ENCODE measurements at places on chromosomes 5 and 9. TPM values are rescaled to one million over a fixed set of nuclear protein-coding genes. Genes with fewer than 3 reads are reported as not detected.

GRCh38 chr5:98403131-98403530 is 370.3 kb upstream of the RGMB start:
- DNase-seq: no peak

DNA sequence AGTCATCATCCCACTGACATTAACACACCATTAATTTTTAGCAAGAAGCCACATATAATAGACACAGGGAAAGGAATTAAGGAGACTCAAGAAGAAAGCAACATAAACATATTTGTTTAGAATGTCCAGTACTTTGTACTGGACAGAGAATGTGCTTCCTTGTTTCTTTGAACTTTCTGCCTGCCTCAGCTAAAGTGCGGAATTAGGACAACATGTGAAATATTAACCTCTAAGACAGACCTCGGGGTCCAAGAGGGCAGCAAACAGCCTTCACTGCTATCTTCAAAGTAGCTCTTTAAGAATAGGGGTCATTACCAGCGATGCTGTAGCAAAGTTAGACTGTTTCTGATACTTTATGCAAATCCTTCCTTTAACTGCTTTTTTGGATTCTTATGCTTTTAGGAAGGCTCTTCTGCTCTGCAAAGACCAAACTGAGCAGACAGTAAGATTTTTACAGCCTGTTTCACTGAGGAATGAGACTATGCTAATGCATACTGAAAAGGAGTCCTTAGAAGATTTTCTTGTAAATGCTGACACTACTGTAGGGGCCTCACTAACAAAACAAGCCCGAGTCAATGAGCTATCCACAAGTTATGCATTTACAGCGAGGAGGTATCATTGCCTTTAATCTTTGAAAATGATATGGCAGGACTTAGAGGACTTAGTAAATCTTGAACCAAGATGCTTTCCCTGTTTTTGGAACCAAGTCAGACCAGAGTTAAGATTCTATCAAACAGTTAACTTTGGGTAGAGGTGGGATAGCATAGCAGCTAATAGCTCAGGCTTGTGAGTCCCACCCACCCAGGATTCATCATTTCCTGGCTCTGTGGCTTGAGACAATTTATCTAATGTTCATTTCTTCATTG is 23.8 kb downstream of the DAB2 start:
- DNase-seq: no peak

GRCh38 chr5:78562001-78562400 is 86.6 kb downstream of the LHFPL2 start:
- no peak for DNase-seq

RASGEF1C gene
- not detected for total RNA-seq

- DNase-seq: peak; percentile 34
Observed at GRCh38 chr5:110790673-110791072, 51.9 kb downstream of the SLC25A46 start.

DNA sequence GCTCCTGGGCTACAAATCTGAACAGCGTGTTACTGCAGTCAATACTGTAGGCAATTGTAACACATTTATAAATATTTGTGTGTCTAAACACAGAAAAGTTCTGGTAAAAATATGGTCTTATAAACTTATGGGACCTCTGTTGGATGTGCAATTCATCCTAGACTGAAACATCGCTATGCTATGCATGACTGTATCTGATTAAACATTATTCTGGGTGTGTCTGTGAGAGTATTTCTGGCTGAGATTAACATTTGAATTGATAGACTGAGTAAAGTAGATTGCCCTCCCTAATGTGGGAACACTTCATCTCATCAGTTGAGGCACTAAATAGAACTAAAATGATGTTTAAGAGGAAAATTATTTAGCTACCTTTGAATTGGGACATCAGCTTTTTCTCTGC is 24.3 kb upstream of the PRDM9 start:
- DNase-seq: no peak

PDE6A gene
- not detected for total RNA-seq

DNA sequence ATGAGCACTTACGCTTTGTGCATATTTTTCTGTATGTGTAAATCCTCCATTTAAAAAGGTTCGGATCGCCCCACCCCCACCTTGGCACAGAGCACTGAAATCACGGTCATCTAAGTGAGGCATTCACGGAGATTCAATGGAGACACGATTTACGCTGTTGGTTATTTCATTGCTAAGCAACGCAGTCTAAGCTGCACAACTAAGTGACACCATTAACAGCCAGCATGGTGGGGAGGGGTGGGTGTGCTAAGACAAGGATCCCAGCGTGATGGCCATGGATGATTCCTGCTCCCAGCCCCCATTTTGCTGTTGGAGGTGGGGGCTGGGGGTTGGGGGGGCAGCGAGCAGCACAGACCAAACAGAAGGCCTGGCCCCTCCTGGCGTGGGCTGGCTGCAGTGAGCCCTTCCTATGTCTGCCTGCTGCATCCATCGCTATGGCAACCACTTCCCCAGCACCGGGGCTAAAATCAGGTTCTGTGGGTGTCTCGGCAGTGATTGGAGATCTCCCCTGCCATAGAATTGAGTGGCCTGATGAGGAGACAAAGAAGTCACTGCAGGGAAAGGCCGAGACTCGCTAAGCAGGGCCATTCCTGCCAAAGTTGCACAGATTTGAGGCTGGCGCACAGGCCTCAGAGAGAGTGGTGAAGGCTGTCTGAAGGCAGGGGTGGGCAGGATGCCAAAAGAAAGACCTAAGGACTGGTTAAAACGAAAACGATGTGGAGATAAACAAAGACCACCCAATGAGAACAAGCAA is 14.3 kb upstream of the MARCHF6 start:
- no peak for DNase-seq

DNA sequence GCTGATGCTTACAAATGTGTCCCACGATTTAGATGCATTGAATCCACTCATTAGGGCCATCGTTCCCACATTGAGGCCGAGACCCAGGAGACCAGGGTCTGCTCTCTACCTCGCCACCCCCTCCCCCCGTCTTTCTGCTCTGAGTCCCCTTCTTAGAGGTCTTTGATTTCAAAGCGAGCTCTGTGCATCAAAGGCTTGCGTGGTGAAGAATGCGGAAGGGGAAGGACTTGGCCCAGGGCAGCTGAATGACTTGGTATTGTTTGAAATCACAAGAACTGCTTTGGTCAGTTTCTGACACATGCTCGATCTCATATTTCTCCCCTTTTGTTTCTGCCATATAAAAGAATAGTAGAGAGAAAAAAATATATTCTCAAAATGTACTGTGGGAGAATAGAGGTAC is 78.3 kb upstream of the IRX1 start:
- DNase-seq: no peak

CDX1 gene
- 6.6 TPM for total RNA-seq

DNA sequence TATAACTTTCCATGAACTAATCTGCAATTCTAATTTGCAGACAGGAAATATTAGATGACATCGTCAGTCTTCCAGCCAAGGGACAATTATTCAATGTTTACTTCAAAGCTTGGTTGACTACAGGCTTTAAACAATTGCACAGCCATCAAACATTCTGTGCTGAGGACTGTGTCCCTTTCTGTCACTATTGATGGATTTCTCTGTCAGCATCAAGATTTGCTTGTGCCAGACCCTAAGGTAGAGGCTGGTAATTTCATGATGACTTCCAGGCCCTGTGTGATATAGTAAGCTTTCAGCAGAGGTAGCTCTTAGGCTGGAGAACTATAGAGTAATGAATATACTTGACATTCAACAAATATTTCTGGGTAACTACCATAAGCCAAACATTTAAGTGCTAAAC is 229.3 kb upstream of the ACTBL2 start:
- DNase-seq: no peak

SAXO1 gene
- not detected for total RNA-seq

GPR151 gene
- not detected for total RNA-seq

DNA sequence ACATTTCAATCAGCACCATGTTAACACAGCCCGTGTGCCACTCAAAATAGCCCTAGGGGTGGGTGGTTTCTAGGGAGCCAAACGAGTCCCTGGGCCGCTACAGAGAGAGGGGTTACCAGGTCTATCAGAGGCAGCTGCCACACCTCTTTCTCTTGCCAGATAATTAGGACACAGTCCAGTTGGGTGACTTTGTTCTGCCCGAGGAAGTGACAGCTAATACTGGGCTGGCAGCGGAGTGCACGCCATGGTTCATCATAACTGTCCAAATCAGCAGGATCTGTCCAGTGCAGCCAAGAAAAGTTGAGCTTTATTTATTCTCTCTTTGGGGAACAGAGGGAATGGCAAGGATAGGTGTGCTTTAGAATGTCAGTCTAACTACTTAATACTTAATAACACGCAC is 583.8 kb downstream of the BRINP1 start:
- DNase-seq: no peak

DNA sequence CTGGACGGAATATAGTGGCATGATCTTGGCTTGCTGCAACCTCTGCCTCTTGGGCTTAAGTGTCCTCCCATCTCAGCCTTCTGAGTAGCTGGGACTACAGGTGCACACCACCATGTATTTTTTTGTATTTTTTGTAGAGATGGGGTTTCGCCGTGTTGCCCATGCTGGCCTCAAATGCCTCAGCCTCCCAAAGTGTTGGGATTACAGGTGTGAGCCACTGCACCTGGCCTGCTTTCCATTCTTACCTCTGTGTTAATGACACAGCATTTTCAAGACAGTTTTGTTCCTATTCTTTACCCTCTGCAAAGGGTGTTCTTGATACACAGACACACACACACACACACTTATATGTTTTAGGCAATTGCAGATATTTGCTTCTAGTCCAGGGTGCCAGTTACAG is 113.3 kb downstream of the LRRC70 start:
- no peak for DNase-seq

DNA sequence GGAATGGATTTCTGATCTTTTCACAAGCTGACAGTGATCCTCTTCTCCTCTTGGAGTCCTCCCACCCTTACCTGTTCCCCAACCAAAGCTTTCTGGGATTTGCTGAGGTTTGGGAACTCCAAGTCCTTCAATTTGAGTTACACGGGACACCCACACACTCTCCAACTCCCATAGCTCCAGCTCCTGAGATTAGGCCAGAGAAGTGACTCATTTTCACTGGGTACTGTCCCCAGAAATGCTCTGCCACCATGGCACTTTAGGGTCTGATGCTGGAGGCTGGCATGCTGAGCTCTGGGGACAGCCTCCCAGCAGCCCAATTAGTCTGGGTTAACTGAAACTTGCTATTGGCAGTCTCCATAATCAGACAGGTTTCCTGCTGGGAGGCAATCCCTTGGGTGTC is 14.0 kb upstream of the HRCT1 start:
- DNase-seq: no peak

- DNase-seq: no peak
Observed at GRCh38 chr9:95718263-95718662, 157.2 kb upstream of the ERCC6L2 start.

IL9 gene
- not detected for total RNA-seq

DNA sequence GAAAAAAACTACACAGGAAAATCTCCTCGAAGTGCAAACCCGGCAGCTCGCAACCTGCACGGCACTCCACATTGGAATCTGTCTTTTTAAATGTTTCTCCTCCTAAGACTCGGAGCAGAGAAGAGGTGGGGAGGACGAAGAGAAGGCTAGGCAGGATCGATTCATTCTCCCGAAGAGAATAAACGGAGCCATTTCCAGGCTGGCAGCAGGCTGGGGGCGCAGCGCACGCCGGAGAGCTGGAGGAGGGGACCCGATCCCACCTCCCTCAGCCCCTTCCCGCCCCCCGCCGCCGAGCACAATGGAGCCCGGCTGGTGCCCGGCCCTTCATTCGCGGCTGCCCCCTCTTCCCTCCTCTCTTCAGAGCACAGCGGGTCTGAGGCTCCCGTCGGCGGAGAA is 628 bp downstream of the HOMER1 start:
- peak; percentile 49 for DNase-seq

TRIO gene
- 104 TPM for total RNA-seq

DNA sequence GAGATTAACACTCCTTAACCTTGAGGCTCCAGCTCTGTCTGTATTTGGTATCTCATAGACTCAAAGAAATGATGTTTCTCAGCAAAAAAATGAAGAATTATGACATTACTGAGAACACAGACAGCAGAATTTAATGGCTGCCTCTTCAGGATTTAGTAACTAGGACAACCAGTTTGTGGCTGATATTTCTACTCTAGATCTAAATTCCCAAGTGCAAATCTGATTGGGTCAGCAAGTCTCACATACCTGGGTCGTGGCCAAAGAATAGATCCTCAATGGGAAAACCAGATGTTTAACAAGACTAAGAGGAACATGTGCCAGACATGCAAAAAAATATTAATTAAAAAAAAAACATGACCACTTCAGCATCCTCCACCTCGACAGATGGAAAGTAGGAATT is 608.9 kb downstream of the DTWD2 start:
- DNase-seq: no peak

Data from HT-29 (cell line).